NCI-H1092 (cell line): ENCODE measurements at places on chromosomes 3 and 15.

- no peak for DNase-seq
Measured at GRCh38 chr3:62335196-62335595, 38.2 kb downstream of the FEZF2 start.

DNA sequence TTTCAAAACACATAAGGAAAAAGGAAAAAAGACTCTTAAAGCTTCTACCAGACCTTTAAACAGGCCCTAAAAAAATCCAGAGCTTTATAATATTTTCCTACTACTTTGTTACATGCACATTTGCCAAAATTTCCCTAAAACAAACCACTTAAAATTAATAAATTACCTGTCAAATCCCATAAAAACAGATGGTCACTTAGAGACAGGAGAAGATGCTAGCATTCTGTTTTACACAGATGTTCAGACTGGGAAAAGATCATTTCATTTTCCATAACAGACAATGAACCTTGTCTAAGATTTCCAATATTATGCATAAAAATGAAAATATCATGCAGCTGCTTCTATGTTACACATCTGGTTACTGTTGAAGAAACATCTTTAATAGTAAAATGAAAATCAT is 66.6 kb downstream of the SUCLG2 start:
- no peak for DNase-seq

- no peak for DNase-seq
Measured at GRCh38 chr3:60125686-60126085, 1075.9 kb upstream of the CFAP20DC start.

DNA sequence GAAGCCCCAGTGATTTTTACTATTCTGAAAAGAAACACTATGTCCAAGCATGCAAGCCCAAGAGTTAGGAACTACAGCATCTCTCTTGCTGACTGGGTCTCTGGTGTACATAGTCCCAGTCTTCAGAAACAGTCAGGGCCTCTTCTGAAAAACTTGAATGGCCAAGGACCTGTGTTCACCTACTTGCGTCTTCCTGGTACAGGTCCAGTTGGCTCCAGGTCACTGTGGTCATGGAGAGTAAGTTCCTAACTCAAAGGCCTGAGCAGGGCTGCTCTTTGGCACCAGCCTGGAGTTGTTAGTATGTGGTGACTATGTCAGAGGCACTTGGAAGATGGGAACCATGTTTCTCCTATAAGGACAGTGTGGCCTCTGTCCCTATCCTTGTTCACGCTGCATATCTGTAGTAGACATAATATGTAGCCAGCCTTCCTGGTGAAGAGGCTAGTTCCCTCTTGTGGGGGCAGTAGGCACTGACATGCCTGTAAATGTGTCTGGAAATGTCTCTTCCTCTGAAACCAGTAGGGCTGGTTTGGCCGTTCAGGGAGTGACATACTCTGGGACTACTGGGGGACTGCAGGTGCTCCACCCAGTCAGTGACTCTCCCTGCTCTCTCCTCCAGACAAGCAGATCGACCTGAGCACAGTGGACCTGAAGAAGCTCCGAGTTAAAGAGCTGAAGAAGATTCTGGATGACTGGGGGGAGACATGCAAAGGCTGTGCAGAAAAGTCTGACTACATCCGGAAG is 2.6 kb upstream of the RBM15B start:
- no peak for DNase-seq

- no peak for DNase-seq
Measured at GRCh38 chr3:97692831-97693230, 71.7 kb upstream of the ARL6 start.

DNA sequence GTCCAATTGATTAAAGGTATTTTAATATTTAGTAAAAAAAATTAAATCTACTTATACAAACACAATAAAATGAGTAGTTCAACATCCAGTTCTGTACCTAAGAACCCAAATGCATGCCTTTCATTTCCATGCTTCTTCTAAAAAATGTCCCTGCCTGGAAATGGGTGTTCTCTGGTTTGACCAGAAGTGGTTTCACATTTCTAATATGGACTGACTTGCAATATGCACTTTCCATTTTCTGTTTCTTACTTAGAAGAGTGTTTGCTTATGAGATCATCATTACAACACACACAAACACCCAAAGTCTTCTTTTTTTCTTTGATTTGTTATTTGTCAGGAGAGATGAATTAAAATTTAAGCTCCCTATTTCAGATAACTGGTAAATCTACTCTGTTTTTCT is 879.6 kb downstream of the AGBL1 start:
- DNase-seq: no peak

DNA sequence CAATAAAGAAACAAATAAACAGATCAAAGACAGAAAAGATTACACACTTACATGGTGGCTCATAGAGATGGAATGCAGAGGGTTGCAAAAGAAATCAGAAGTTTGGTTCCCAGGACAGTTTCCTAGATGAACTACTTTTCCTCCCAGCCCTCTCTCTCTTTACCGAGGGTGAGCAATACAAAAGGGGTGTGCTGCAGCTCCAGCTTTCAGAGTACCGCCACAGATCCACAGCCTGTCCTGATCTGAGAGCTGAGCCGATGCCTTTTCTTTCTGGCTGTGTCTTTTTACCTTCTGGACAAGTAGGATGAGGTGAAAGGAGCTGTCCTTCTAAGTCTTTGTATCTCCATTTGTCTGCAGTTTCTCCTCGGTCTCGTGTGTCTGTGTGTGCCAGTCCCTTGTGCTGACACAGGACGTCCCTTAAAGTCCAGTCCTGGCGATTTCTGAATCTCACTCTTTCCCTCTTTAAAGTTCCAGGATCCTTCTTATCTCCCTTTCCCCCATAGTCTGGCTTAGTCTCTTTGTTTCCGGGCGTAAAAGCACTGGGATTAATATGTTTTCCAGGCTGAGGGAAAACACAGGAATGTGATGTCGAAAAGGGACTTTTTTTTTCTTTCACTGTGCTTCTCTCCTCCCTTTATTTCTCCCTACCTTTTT is 540 bp downstream of the CCDC80 start:
- no peak for DNase-seq

GRCh38 chr3:123919353-123919752 is 35.2 kb upstream of the MYLK start:
- DNase-seq: no peak
